ENCODE measurements at places on chromosomes 1 and 21.

- no peak for DNase-seq
Observed at GRCh38 chr1:91673613-91674012, 173.0 kb downstream of the CDC7 start.

GRCh38 chr21:41953249-41953830 is 478 bp downstream of the C2CD2 start:
- no peak for DNase-seq

DNA sequence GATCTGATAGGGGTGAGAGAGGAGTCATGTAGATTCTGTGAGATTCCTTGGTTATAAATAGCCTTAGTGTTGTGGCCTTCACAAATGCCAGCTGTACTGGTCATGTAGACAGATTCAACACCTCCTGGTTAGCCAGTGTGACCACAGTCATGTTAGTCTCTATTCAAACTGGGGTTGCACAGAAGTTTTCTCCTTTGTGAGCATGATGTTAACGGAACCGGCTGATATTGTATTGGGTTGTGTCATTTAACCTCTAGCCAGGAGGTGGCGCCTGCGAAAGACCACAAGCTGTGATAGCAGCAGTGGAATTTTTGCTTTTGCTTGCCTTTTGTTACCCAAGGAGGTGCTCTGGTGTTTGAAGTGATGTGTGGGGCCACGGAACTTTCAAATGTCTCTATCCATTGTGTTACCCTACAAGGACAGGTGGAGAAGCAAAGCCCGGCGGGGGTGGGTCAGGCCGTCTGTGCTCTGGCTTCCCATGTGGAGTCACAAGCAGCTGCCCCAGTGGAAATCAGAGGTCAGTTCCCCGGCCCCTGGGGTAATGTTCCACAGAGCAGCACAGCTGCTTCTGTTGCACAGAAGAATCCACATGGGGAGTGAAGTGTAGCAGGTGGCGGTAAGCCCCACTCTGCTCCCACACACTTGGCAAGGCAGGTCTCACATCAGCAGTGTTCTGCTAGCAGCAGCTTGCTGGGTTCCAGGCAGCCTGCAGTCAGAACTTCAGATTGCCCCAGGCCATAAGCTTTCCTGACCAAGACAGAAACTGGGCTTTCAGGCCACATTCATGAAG is 112.6 kb downstream of the ADAMTS1 start:
- no peak for DNase-seq

GRCh38 chr1:33982419-33982818 is 118.5 kb downstream of the HMGB4 start:
- DNase-seq = no peak

DNA sequence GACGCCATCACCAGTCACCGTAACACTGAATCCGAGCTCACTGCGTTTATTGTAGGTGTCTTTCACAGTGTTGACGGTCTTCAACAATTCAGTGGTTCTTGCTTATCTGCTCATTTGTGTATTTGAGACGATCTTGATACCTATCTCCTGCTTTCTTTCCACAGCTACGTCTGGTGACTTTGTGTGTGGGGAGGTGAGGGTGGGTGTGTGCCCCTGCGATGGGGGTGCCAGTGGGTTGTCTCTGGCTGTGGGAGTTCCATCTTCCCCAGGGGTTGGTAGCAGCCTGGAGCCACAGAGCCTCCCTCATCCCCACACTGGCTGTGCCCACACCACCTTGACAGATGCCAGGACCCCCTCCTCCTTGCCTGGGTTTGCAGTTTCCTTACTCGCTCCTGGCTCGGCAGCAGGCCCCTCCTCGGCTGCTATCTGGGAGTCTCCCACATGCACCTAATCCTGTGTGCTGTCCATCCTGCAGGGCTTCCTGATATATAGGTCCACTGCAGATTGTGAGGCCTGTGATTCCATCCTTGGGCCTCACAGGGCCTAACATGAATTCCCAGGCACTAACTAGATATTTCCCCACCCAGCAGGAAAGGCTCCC is 6.3 kb upstream of the PARP1 start:
- no peak for DNase-seq

GRCh38 chr1:93692451-93692861 is 10.8 kb upstream of the BCAR3 start:
- DNase-seq = no peak

DNA sequence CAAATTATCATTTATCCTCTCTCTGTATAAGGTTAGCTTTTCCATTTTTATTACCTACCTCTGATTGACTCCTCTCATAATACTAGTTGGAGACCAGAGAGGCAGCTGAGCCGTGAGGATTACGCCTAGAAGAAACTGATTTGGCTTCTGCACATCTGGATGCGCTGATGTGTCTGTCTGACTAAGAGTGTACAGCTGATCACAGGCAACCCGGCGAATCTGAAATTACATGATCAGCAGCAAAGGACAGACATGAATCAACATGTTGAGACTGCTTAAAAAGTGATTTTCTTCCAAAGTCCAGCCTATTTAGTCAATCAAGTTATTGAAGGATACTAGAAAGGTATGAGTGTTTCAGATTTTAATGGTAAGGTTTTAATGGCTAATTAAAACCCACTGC is 81.2 kb downstream of the PCSK9 start:
- no peak for DNase-seq
